ENCODE measurements at places on chromosomes 2 and 18.

DNA sequence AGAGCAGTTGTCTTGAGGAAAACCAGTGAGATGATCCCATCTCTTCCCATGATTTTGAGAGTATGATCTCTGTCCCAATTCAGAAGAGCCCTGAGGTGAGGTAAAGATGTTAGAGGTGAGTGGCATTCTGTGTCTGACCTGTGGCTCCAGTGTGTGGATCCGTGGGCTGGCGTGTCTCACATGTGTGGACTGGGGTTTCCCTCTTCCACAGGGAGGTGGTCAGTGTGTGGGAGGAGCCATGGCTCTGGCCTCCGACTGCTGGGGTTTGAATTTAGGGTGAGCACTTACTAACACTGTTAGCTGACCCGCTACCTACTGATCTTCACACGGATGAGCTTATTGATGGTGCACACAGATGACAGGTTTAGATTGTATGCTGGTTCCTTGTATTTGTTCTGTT lies 31.2 kb downstream of the ASAP2 start:
- no peak for DNase-seq

DNA sequence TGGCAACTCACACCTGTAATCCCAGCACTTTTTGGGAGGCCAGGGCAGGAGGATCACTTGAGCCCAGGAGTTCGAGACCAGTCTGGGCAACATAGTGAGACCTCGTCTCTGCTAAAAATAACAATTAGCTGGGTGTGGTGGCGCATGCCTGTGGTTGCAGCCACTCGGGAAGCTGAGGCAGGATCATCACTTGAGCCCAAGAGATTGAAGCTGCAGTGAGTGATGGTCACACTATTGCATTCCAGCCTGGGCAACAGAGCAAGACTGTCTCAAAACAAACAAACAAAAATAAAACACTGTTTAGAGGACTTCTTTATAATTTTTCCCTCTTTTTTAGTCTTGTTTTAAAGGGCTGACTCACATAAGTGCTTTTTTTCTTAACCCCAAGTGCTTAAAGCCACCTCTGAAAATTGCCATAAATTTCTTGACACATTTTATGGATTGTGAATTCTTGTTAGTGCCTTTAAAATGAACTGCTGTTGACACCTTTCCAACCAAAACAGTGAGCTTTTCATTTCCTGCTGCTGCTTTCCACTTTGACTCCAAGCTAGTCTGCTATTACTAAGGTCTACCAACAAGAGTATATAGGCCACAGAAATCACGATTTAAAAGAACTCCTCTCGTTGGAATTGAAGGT lies 41.7 kb downstream of the CYP20A1 start:
- DNase-seq, result no peak

DNA sequence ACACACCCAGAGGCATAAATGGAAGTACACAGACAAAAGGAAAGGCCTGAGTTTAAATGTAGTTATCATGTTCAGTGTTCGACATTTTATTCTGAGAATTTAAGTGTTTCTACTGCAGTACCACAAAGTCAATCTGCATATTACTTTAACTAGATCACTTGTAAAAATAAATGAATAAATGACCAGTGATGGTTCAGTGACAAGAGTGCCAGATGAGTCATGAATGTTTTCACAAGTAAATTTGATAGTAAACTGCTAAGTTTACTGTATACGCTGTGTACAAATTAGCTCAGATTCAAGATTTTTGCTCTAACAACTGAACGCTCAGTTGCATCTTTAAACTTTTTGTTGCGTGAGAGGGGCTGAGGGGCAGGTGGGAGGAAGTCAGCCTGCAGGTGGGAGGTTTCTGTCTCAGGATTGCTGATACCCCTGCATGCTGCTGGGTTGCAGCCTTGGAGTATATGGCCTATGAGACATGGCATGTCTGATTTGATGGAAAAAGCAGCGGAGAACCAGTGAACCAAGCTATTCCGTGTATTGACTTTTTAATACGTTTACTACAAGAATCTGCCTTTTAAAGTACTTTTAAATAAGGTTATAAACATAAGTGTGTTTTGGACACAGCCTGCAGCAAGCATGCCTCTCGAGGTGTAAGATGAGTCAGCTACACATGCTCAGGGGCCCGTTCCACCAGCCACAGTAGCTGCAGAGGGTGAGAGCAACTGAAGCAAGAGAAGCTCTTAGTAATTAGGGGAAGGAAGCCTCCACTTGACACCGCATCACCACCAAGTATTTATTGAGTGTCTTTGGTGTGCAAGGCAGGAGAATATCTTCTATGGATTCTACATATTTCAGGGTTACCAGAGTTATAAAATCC lies 245.1 kb downstream of the NEDD4L start:
- DNase-seq, result no peak

GRCh38 chr2:173441222-173441621 lies 86.5 kb downstream of the CDCA7 start:
- DNase-seq, result no peak

DNA sequence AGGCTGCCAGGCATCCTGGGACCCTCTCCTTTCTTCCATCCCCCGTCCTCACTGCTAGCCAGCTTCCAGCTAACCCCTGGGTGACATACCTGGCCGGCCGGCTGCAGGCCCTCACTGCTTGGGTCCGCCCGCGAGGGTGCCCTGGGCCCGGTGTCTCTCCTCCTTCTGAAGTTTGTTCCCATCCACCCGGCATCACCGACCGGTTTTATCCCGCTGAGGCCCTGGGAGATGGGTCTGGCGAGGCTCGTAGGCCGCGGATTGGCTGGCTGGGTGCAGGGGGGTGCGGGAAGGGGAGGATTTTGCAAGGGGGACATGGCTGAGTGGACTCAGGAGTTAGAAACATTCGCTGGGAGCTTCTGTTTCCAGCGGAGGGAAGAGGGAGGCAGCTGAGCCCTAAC lies at the start of gene PAX8:
Gene PAX8, minus strand, starts transcription at position 180 of the 398 bp plus-strand sequence. CDS start 527 bp downstream, outside the sequence.
- DNase-seq, result no peak

DNA sequence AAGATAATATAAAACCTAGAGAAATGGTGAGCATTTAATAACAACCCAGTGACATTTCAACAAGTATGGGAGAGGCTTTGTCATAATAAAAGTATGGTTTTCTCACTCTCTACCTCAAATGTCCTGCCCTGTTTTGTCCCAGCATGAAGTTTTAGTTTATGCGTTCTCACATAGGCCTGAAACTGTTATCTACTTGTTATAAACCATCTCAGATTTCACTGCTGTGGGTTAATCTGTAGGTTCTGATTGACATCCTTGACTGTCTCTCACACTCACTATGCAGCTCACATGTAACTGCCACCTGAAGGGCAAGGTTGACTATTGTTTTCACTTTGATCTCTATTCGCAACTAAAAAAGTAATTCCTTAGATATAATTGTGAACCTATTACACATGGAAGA lies 44.9 kb downstream of the ZEB2 start:
- DNase-seq, result no peak

GRCh38 chr2:161085149-161085548 lies 75.1 kb upstream of the TANK start:
- no peak for DNase-seq

DNA sequence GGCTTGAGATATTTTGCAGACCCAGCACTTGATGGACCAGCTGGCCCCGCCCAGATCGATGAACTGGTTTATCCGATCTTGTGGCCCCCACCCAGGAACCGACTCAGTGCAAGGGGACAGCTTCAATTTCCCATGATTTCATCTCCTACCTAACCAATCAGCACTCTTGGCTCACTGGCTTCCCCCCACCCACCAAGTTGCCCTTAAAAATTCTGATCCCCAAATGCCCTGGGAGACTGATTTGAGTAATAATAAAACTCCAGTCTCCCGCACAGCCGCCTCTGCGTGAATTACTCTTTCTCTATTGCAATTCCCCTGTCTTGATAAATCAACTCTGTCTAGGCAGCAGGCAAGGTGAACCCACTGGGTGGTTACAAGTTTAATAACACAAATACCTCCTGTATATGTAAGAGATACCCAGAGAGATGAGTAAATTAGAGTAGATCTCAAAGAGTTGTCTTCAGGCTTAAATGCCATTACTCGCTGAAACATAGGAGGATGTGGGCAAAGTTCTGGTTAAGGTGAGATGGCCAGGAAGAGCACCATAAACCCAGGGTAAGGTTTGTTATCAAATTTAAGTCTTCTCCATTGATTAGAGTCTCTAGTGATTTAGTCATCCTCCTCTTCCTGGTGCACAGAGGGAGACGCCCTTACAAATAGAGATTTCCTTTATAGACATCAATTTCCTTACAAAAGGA lies 222.8 kb downstream of the ARL4C start:
- DNase-seq, result peak; percentile 68

- DNase-seq, result no peak
Observed at GRCh38 chr2:275466-275865, 10.7 kb downstream of the ACP1 start.

DNA sequence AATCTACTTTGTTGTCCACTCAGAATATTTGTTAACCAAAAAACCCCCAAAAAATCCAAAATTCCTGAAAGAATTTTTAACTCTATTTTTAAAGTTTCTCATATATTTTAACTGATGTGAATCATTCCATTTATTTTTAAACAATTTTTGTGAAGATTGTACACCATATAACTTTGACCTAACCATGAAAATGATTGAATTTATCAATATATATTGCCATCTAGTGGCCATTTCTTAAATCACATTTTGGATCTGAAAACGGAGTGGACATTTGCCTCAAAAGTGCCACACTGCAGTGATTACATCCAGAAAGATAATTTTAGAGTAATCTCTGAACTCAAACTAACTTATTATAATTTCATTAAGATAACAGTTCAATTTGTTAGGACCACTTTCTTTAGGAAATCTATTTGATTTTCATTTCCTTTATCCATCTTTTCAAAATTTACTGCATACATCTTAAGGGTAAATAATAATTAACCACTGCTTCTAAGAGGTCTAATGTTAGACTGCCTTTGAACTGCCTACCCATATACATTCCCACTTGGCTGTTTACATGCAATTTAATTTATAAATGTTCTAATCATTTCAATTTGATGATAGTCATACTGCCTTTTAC lies 71.1 kb downstream of the DSC3 start:
- peak; percentile 10 for DNase-seq

- DNase-seq, result no peak
Observed at GRCh38 chr2:113195923-113196501, 22.2 kb downstream of the PSD4 start.

DNA sequence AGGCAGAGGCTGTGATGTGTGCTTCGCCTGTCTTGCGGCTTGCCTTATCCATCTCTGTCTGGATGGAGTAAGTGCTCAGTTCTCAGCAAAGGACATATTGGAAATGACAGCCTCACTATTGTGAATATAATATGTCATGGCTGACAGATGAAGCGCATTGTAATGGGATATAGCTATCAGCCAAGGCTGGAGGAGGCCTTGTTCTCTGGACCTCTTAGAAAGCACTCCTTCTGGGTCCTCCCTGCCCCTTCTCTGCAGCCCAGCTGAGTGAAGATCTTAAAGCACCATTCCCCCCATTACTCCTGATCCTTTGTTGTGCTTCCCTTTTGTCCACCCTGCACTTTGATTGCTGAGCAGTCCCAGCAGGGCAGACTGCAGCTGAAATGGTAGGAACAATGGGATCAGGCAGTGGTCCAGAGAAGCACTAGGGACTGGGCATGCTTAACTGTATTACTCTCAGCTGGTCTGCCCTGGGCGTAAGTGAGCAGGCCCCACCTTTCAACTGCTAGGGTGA lies 265.3 kb downstream of the SETBP1 start:
- no peak for DNase-seq

- no peak for DNase-seq
Observed at GRCh38 chr2:1990151-1990589, 245.9 kb upstream of the PXDN start.

DNA sequence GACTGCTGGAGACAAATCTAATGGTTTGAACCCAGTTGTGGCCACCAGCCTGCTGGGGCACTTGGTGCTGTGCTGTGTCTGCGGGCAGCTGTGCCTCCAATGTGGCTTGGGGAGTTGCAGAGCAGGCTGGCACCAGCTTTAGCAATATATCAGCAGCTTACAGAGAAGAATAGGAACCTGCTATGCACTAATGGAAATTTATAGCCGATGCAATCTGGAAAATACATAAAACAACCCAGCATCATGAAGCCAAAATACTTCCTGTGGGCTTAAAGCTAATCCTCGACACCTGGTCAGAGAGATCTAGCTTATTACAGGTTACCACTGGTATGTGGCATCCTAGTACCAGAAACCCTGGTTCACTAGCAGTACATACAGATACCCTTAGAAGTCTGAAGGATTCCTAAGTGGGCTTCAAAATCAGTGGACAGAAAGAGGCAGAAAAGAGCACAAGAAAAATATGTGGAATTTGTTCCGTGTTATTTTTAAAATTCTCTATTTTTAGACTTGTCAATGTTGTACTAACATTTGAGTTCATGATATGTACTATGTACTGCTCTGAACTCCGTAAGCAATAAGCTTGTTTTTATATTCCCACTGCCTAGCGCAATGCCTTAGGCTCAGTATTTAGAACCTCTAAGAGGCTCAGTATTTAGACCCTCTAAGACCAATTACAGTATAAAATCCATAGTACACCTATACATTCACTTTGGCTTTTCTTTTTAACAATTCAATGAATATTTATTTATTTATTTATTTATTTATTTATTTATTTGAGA lies 194.7 kb downstream of the UXS1 start:
- no peak for DNase-seq

- peak; percentile 31 for DNase-seq
Observed at GRCh38 chr2:27765621-27766286, 5.8 kb upstream of the MRPL33 start.

- no peak for DNase-seq
Observed at GRCh38 chr18:8793445-8794155, 88.2 kb downstream of the MTCL1 start.

DNA sequence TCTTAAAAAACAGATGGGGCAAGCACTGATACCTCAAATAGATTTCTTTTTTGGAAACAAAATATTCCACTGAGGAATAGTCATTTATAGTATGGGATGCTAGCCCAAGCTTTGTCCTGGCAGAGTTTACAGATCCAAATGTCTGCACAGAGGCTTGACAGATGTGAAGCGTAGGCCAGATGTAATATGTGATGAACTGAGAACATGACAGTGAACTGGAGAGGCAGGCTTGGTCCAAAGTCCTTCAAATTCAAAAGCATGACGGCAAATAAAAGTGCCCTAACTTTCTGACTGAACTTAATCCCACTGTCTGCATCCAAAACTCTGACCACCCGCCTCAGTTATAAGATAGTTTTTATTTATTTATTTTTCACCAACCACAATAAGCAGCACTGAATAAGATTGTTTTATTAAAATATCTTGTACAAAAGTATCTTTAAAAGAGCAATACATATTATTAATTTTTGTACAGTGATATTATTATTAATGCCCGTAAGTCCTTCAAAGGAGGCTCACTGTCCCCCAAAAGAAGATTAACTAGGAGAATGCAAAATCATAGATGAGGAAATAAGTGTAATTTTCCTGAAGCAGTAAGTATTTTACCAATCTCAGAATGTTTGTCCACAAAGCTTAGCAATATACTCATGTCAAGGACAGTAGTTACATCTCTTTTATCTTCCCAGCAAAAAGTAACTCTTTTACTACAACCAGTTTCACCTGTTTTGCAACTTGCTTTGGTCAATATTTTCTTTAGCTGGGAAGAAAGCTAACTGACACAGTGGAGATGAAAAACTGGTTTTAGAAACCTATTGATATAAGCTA lies 10.7 kb upstream of the SPOPL start:
- DNase-seq, result no peak

GRCh38 chr2:237259201-237259600 lies 154.8 kb downstream of the COL6A3 start:
- no peak for DNase-seq
